ENCODE measurements at places on chromosomes 2 and 18.

GRCh38 chr2:192195548-192196418 is 1.1 kb upstream of the TMEFF2 start:
- no peak for DNase-seq

DNA sequence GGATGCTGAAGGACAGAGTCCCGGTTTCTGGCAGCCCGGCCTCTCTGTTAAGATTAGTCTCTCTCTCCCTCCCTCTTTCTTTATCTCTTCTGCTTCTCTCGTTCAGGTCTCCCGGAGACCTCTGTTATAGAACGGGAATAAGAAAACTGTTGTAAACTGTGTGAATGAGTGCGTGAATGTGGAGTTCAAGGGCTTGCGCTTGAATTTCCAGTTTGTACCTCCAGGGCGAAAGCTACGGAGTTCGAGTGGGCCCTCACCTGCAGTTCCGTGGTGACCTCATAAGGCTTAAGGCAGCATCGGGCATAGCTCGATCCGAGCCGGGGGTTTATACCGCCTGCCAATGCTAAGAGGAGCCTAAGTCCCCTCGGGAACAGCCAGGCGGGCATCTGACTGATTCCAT is 26.4 kb downstream of the SKA1 start:
- DNase-seq: no peak

DNA sequence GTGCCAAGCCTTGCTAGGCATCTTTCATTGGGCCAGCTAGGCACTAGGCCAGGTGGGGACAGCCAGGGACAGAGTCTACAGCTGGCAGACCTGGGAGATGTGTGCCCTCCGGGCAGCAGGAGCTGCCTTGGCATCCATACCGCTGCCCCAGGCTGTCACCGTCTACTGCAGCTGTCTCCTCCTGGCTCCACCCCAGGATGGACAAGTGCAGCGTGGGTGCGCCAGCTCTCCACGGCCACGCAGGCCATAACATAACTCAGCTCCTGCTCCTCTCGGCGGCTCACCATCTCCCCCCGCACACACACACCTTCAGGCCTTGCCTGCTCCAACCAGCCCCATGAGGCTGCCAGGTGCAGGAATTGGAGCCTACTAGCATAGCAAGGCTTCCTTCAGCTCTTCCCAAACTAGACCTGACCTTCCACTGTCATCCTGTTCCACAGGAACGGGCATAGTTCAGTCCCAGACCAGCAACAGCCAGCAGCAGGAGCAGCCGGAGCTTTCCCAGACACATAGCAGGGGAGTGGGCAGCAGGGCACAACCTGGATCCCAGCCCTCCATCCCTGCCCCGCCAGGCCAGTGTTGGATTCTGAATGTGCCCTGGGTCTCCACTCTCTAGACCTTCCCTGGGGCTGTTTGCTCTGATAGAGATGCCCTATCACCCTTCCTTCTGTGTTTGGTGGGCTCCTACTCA is 2.5 kb upstream of the ADRA2B start:
- DNase-seq: no peak

DNA sequence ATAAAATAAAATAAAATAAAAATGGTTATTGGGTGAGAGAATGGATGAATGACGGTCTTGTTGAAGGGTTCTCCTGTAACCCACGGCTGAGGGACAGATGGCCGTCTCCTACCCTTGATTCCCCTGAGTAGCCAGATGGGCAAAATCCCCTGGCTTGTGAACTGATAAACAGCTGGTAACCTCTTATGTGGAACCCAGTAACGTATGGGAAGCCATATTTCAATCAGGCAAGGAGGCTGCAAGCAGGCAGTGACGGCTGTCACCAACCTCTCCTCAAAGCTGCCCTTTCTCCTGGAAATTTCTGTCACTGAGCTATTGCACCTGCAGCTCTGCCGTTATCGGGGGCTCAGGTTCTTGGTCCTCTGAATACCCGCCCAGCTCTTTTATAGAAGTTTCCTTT is 165.3 kb upstream of the SMAD2 start:
- no peak for DNase-seq

DNA sequence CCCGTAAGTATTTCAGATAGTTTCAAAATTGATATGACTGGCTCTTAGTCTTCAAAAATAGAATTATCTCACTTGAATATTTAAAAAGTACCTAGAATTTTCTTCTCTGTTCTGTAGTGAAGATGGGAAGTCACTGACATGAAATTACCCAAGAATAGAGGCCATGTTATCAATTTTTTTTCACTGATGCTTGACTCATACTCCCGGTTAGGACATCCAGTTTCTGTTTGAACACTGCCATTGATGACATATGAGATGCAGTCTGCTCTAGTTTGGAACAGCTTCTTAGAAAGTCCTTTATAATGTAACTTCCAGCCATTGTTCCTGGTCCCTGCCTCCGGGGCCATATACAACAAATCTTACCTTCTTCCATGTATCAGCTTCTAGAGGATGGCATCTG is 26.0 kb downstream of the MAP3K20 start:
- DNase-seq: no peak

DNA sequence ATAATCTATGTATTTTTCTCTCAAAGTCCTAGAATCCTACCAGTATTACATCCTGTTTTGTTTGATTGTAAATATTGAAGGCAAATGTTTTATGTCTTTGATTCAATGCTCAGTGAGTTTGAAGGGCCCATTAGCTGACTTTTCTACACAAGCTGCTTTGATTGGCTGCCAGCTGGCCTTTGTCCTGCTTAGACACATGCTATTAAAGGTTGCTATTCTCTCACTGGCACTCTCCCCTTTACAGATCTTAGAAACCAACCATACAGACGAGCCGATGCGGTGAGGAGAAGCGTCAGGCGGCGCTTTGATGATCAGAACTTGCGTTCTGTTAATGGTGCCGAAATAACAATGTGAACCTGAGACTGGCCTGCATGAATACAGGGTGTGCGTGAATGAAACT is 69.7 kb downstream of the PRPF40A start:
- no peak for DNase-seq

- DNase-seq: no peak
Observed at GRCh38 chr2:126637386-126637785, 18.6 kb upstream of the GYPC start.

- DNase-seq: no peak
Observed at GRCh38 chr2:182616471-182617393, 99.3 kb upstream of the DNAJC10 start.

GRCh38 chr2:240514631-240515030 is 43.2 kb downstream of the ANKMY1 start:
- DNase-seq: no peak

DNA sequence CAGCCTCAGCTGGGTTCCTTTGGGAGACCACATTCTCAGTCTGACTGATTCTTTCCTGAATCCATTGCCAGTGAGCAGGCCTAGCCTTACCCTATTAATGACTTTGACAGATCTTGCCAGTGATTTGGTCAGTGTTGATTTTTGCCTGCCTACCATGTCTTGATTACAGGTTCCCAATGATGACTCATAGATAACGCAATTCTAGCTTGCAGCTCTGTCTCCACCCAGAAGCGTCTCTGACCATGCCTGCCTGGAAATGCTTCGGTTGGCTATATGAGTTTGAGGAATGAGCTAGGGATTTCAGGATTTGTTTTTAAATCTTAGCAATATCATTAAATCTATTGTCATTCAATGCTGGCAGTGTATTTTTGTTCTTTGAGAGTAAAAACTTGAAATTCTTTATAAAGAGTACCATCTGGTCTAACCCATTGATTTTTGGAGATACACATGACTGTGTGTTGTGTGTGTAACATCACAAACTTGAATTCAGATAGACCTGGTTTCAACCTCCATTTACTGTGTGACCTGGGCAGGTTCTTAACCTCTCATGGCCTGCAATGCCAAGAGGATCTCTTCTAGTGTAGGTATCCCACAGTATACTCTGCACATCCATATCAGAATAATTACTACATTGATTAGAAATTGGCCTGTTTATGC is 57.0 kb downstream of the CCDC150 start:
- no peak for DNase-seq

- DNase-seq: no peak
Observed at GRCh38 chr2:239927424-239927981, 97.6 kb downstream of the NDUFA10 start.

DNA sequence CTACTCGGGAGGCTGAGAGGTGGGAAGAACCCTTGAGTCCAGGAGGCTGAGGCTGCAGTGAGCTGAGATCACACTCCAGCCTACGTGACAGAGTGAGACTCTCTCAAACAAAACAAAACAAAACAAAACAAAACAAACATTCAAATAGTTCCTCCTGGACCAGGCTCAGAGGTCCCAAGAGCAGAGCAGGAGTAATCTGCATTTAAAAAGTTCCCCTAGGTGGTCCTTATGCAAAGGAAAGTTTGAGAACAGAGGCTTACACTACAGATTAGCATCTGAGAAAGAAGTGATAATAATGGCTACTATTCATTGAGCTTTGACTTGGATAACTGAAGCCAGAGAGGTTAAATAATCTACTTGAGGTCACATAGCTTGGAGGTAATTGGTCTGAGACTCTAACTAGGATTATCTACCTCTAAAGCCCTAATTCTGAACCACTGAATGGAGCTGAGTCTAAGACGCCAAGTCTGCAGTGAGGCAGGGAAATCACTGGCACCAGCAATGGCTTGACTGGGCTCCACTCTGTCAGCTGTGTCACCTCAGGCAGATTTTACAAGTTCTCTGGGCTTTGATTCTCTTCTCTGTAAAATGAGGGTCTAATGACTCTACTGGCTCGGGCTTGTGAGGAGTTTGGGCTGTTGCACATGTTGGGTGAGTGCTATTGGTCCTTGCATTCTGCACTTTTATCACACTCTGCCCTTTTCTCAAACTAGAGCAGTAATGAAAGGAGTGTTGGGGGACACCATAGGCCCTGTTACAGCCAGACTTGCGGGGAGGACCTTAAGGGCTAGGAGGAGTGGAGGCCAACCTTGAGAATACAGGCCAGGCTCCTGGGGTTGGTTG is 29.2 kb upstream of the DLX2 start:
- DNase-seq: no peak

DNA sequence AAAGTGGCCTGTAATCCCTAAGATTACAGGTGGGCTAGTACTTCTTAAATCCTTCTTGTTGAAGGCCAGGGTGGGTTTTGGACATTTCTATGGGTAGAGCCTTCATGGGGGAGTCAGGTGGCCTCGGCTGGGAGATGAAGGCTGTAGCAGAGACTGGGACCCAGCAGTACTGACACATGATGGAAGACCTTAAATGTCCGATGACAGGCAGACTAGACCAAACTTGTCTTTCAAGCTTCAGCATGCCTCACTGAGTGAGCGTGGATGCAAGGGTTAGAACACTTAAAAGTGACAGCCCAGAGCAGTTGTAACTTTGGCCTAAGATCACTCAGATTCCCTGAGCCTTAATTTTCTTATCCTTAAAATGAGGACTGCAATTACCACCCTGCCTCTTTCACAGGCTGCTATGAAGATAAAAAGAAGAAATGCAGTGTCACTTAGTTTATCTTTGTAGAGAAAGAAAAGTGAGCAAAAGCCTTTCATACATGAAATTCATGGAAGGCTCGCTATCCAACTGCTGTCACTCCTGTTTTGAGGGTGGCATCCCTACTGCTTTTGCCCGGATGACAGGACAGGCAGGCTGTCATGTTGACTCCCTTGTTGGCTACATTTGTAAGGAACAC is 19.5 kb downstream of the PLEK start:
- DNase-seq: no peak

GRCh38 chr2:23760736-23761135 is 166.2 kb downstream of the ATAD2B start:
- no peak for DNase-seq

- DNase-seq: no peak
Observed at GRCh38 chr2:235940330-235940729, 227.9 kb downstream of the GBX2 start.

GRCh38 chr2:10260130-10260529 is 42.6 kb upstream of the HPCAL1 start:
- DNase-seq: no peak

- no peak for DNase-seq
Observed at GRCh38 chr2:96584017-96584416, 47.5 kb downstream of the ARID5A start.

DNA sequence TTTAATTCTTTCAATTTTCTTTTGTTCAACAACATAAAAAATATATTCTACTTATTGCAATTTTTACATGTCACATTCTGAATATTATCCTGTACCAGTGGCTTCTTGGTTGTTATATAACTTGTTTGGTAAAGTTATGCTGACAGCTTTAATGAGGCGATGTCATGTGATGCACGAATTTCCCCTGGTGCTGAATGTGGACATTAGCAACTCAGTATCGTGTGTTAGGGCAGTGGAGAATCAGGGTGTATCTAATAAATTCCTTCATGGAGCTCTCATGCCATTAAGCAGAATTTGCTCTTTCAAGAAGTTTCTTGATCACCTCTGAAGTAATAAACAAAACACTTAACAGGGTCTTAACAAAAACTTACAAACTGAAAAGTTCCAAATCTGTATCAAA is 99.6 kb upstream of the DNMT3A start:
- no peak for DNase-seq

- DNase-seq: peak; percentile 17
Observed at GRCh38 chr2:72859831-72860262, 27.4 kb upstream of the SPR start.

GRCh38 chr2:43537137-43537536 is 58.7 kb downstream of the THADA start:
- DNase-seq: no peak

GRCh38 chr2:54582987-54583386 is 126.9 kb downstream of the SPTBN1 start:
- DNase-seq: no peak

DNA sequence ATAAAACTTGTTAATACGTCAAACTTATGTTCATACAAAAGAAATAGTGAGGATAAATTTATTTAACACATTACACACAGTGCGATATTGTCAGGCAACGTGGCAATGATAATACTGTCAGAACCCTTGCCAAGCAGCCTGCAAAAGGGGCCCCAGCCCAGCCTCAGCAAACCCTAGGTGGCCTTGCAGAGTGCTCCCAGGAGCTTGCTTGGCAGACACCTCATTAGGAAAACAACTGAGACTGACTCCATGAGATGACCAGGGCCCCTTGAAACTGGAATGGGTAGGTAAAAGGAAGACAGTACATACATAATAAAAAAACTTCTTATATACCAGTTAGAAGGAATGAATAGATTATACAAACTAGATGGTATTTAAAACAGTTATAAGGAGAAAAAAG is 136.6 kb upstream of the EPC2 start:
- no peak for DNase-seq

DNA sequence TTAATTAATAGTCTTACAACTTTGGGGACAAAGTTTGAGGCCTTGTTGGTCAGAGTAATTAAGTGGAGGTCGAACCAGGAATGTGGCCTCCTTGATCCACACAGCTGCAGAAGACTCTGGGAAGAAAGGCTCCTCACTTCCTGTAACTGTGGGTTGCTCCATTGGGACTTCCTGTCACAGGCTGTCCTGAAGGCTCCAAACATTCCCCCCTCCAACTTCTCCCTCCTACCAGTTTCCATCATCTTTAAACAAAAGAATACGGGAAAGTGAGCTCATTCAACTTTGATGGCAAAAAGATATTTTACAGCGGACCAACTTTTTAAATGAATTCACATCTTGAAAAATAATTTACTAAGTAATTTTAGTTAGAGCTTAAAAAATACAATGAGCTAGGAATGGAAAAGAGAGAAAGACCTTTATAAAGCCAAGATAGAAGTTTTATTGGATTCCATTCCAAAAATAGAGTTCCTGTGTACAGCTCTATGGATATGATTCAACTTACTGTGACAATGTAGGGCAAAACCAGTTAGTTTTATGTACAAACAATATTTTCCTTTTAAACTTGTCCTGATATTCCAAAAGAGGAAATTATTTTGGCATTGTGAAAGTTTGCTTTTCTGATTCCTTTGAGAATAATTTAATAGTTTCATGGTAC is 212.0 kb upstream of the NABP1 start:
- DNase-seq: no peak

- DNase-seq: no peak
Observed at GRCh38 chr2:102423368-102423767, 408 bp downstream of the IL18RAP start.

- no peak for DNase-seq
Observed at GRCh38 chr2:134448650-134449049, 194.8 kb downstream of the MGAT5 start.
